Activated T-cell treated with anti-CD3 and anti-CD28 coated beads for 4 hours (primary cell): ENCODE measurements at places on chromosomes 7 and 10.

GRCh38 chr10:110448682-110449418, 48.9 kb upstream of the DUSP5 start:
- no peak for DNase-seq

- DNase-seq, result no peak
Measured at GRCh38 chr7:122010116-122010515, 133.9 kb downstream of the AASS start.

- no peak for DNase-seq
Measured at GRCh38 chr7:139720705-139721231, 57.0 kb downstream of the HIPK2 start.

DNA sequence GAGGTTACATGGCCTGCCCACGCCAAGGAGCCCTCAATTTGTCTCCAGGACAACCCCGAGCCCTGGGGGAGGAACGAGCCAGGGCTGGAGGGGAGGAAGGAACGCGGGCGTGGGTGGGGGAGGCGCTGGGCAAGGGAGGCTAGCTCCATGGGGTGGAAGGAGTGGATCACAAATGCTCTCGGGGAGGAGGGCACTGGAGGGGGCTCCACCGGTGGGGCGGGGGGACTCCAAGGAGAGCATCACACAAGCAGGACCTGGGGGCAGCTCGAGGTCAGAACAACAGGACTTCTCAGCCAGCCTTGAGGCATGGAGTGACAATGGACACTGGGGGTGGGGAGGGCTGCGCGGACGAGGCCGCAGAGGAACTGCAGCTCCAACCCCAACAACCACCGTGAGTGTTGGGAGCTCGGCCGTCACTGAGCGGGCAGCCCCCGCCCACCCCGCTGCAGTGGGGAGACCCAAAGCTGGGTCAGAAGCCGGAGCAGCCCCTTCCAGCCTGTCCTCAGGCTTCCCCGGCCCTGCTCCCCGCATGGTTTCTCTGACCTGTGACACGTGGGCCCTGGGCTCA, 41.1 kb downstream of the STK32C start:
- DNase-seq, result no peak

GRCh38 chr10:90856964-90857634, 740 bp downstream of the HTR7 start:
- no peak for DNase-seq

GRCh38 chr7:141074162-141074991, 513 bp downstream of the TMEM178B start:
- DNase-seq, result no peak

GRCh38 chr10:72918352-72918751, 24.8 kb downstream of the OIT3 start:
- no peak for DNase-seq

GRCh38 chr7:48660306-48660870, 264.0 kb upstream of the CDC14C start:
- DNase-seq, result no peak

GRCh38 chr10:70137927-70138883, 5.6 kb upstream of the AIFM2 start:
- no peak for DNase-seq

GRCh38 chr7:8437606-8438005, 4.2 kb downstream of the NXPH1 start:
- no peak for DNase-seq

GRCh38 chr7:45564886-45565455, 9.2 kb upstream of the ADCY1 start:
- no peak for DNase-seq

DNA sequence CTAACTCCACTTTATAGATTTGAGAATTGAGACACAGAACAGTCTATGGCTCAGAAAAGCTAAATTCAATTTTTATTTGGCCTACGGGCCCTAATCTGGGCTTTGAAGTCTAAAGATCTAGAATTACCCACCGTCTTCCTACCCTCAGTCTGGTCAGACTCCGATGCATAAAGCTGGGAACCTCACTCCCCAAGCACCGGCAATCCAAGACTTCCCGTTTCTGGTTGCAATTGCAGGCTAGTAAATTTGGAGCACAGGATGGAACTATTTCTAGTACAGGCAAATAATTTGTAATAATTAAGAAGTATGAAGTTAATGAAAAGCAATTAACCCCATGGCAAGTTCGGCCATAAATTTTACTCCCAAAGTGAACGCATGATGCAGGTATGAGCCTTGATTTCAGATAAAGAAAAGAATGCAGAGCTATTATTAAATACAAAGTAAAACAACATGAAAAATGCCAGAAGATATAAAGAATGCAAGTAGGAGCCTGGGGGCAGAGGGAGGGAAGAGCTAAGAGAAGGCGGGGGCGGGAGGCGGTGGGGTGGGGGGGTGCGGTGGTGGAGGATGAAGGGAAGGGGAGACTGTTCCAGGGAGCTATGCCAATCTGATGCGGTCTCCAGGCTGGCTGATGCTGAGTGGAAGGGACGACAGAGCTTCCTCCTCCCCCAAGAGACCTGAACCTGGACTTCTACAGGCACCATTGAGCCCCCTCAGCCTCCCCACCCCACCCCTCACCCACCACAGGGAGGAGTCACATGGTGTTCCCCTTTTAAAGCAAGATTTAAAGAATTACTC, 45.1 kb downstream of the BPGM start:
- no peak for DNase-seq

GRCh38 chr7:42198296-42198695, 38.7 kb downstream of the GLI3 start:
- no peak for DNase-seq

GRCh38 chr10:77636967-77637531, 559 bp downstream of the KCNMA1 start:
- DNase-seq, result no peak
